ENCODE measurements at places on chromosomes 3 and 15.

DNA sequence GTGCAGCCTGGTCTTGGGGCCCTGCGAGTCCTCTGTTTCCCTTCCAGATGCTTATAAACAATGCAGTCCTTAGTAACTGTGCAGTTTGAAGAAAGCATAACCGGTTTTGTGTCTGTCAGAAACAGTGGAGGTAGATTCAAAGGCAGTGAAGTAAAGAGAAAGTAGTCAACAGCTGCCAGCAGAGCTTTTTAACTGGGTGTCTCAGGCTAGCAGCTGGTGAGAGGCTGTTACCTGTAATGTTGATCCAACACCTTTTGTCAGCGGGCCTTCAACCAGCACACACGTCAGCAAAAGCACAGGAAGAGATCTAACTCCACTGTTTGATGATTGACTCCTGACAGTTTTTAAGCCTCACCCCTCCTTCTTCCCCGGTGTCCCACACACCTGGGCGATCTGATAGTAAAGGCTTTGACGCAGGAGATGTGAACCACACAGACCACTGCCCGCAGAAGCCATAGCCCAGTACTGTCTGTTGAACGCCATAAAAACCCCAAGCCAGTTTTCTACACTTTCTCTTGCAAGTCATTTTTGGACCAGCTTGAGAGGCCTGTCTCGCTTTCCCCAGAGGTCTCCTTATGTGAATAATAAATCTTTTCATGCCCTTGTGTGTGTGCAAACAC, 178.0 kb downstream of the FMN1 start:
- no peak for DNase-seq

- DNase-seq: peak; percentile 75
Measured at GRCh38 chr3:189277711-189278110, 105.9 kb downstream of the TPRG1 start.

DNA sequence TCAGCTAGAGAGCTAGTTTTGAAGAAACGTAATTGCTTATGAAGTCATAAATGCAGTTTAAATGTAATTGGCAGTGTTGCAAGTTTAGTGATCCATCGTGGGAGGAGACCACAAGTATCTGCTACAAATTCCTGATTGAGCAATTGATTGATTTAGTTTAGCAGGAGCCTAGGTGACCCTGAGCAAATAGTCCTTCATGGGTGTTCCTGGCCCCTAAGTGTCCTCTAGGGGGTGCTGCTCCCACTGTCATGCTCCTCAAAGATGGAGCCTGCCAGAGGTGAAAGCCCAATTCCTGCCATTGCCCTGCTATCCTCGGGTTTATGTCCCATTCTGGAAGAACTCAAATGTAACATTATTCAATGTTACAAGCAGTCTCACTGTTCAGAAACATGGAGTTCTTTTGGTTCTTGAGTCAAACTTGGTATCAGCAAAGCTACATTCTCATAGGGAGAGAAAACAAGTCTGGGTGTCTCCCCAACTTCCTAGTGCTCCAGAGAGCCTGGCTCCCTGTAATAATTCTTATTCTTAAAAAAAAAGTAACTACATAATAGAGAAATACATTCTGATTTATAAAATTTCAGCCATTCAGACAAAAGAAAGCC, 29.8 kb upstream of the SENP5 start:
- peak; percentile 77 for DNase-seq

GRCh38 chr15:58764468-58764867, 6.6 kb upstream of the MINDY2 start:
- DNase-seq: no peak

GRCh38 chr3:136731274-136731884, 20.8 kb downstream of the STAG1 start:
- no peak for DNase-seq

DNA sequence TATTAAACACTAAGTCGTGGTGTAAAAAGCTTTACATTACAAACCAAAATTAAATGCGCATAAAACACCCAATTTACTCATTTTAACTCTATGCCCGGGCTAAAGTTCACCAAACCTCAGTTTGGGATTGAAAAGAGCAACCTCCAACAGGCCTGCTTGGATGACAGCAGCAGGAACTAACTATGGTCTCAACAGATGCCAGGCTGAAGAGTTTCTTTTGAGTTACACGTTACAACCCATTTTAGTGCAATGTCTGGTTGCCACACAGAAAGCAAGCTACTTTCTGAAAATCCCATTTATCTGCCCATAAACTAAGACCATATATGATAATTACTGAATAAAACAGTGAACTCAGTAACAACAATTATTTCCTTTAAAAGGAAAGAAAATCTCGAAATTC, 2.2 kb downstream of the SATB1 start:
- no peak for DNase-seq

- DNase-seq: no peak
Measured at GRCh38 chr3:177211503-177212277, 14.4 kb upstream of the TBL1XR1 start.

DNA sequence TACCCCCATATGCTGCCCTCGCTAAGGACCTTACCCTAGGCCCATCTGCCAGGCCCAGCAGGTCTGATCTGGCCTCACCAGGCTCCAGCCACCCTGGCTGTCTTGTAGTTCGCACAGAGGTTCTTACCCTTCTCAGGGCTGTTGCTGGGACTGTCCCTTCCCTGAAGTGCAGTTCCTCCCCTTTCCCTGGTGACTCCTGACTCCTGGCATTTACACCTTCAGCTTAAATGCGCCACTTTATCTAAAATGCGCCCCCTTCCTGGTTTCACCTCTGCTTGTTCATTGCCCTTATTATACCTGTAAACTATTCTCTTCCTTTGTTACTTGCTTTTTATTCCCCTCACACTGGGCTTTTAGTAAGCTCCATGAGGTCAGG, 835 bp upstream of the TTLL3 start:
- peak; percentile 9 for DNase-seq

DNA sequence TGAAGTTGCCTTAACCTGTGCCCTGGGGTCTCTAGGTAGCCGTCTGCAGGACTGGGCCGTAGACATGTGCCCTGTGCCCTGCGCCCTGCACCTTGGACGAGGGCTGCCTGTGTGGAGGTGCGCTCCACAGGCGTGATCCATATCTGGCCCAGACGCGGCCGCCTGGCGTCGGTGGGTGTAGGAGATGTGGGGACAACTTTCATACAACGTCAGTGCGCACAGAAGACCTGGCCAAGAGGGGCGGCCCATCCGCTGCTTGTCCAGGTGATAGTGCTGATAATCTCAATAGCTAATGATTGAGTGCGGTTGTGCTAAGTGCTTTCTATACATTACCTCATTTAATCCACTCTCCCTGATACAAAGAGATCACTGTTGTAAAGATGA, 665 bp upstream of the RASGRP1 start:
- no peak for DNase-seq

- DNase-seq: no peak
Measured at GRCh38 chr3:65967451-65967850, 71.3 kb downstream of the MAGI1 start.

DNA sequence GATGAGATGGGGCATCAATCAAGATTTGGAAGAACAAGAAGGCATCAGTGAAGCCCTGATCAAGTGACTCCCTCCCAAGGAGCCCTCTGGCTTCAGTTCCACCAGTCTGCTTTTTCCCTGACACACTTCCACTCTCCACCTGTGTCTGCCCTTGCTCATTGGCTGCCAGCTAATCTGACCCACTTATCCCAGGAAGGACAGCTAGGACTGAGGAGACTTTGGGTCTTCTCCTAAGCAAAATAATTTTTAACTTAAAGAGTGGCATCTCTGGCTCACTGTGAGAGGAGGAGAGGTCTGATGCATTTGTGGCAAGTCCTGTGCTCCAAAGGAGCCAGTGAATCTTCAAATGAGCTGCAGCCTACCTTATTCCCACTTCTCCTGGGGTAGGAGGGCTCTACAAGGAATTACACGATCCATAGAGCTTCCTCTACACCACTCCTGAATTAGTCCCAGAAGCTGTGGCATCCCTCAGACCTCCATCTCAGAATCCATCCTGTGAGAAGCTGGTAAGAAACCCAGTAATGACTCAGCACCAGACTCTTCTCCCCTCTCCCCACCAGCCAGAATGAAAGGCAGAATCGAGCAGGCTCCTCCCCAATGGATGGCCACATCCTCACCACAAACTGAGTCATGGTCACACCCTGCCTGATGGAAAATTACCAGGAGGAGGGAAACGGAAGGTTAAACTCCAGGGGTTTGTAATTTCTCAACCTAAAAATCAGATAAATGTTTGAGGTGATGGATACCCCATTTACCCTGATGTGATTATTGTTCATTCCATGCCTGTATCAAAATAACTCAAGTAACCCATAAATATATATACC, 6.3 kb upstream of the PKM start:
- peak; percentile 94 for DNase-seq

- DNase-seq: no peak
Measured at GRCh38 chr3:17967111-17967510, 224.7 kb upstream of the TBC1D5 start.

DNA sequence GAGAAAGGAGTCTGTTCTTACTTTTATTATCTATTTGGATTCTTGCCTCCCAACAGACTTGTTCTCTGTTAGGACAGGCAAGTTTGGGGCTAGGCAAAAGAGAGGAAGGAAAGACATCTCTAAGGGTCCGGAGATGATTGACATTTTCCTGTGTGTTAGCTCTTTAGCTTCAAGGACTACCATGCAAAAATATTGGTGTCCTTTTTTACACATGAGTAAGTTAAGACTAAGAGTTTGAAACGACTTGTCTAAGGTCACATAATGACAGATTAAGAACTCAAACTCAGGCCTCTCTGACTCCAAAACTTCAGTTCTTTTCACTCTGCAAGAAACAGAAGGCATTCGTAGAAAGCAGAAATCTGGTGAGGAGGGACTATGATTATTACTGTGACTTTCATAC, 5.9 kb downstream of the LMCD1 start:
- DNase-seq: no peak

DNA sequence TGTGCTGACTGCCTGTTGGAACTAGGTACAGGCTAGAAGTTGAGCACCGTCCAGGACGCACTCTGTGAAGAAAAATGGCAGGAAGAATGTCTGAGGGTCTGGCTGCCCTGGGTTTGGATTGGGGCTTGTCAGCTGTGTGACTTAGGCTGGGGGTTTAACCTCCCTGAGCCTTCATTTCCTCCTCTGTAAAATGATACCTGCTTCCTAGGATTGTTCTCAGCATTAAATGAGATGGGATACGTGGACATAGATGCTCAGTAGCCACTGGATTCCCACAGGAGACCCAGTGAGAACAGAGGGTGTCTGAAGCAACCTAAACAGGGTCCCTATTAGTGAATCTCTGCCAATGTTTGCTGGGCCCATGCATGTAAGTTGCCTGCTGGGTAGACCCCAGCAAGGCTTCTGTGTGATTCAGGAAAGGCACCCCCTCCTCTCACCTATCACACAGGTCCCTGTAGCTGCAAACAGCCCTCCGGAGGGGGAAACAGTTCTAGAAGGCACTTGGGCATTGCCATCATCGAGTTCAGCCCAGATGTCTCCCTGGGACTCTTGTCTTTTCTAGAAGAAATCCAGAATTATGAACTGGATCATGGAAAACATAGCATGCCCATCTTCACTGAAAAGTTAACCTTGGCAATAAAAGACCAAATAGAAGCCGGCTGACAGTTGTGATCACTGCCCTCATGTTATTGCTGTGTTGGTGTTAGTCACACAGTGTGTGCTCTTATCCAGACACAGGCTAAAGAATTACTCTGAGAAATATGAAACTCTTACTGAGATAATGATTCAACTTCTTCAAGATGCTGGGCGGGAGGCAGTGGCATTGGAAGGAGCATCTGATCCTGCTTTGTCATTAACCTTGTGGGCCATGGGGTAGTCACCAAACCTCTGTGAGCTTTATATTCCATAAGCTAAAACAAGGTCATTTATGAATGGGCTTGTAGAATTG, 64.5 kb downstream of the SMAD6 start:
- DNase-seq: no peak

- DNase-seq: peak; percentile 17
Measured at GRCh38 chr3:124217542-124217941, 225.6 kb upstream of the ROPN1 start.

DNA sequence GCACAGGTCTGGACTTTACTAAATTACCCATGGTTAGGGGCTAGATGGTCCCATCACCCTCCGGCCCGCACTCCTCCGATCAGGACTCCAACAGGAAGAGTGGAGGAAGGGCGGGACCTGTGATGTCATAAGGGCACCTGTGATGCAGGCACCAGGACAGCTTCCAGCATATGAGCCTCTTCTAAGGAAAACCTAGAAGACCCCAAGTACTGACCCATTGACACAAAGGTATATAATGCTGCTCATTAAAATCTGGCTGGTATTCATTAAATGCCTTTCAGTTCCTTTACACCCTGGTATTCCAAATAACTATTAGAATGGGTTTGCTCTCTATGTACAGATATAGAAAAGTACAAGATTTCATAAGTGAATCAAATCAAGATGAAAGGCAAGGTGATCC, at the start of gene IQCF5:
TSS of gene IQCF5 (minus strand) at position 101 of the 400 bp plus-strand sequence. CDS start at position 31, 70 bp downstream.
- no peak for DNase-seq

- no peak for DNase-seq
Measured at GRCh38 chr15:39580485-39581241, at the start of gene THBS1. THBS1 (plus strand) TSS chr15:39581079; CDS start chr15:39581858, 779 bp downstream.

DNA sequence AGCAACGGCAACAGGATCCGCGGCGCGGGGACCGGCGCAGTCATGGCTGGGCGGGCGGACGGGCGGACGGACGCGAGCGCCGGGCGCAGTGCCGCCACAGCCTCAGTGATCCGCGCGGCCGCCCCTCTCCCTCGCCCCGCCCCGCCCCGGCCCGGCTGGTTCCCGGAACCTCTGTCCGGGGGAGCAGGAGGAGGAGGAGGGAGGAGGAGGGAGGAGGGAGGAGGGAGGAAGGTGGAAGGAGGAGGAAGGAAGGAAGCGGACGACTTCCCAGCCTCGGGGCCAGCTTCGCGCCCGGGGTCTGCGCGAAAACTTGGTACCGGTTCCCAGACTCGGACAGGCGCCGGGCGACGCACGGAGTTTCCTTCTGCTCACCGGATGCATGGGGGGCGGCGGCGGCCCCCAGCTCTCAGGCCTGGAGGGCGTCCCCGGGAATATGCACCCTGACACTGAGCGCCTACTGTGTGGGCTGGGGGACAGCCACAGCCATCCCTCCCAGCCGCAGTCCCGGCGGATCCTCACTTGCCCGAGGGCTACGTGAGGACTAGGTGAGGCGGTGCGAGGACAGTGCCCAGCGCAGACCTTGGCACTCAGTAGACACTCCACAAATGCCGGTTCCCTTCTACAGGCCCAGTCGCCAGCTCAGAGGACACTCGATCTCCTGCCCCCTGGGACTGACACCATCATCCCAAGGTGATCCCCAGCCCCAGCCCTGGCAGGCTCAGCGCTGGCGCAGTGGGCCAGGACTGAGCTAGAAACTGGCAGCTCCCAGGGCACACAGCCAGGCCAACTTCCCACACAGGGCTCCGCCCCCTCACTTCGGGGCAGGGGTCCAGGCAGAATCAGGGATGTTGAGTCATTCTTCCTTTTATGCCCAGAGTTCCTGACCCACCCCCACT, at the start of gene SHISA5:
TSS of gene SHISA5 (minus strand) at position 124 of the 896 bp plus-strand sequence. CDS start at position 44, 80 bp downstream.
- peak; percentile 60 for DNase-seq

GRCh38 chr3:168613151-168613550, 517.4 kb upstream of the GOLIM4 start:
- no peak for DNase-seq

DNA sequence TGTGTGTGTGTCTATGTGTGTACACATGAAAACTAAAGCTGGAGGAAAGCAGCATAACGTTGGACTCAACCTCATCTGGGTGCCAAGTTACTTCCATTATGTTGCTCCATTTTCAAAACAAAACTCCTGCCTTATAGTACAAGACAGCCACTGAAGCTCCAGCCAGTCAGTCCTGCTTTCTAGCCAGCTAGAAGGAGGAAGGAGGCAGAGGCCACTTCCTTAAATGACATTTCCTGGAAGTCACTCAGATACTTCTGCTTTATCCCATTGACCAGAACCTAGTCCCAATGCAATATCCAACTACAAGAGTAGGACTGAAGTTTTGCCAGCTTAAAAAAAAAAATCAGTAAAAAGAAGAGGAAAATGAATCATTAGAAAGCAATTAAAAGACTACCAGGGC, 31.7 kb downstream of the CADPS start:
- no peak for DNase-seq

All from activated CD4-positive, alpha-beta T cell treated with anti-CD3 and anti-CD28 coated beads, Interleukin-2, Interleukin-4, amounts not matched to agents 100 ng/mL and 50 ng/mL, durations not matched to agents 16 hours and 8 hours (primary cell).